Stimulated activated CD4-positive, alpha-beta T cell treated with anti-CD3 and anti-CD28 coated beads, Interleukin-1b, Interleukin-23, amount 100 ng/mL, for 1 hour (primary cell): ENCODE measurements at places on chromosomes 5 and 9.
A peak's percentile ranks its signal among the peaks of the same experiment; 100 is the strongest.

GRCh38 chr9:100990605-100991381, 37.7 kb upstream of the PLPPR1 start:
- no peak for DNase-seq

GRCh38 chr9:86966852-86967511, 19.7 kb upstream of the GAS1 start:
- no peak for DNase-seq

DNA sequence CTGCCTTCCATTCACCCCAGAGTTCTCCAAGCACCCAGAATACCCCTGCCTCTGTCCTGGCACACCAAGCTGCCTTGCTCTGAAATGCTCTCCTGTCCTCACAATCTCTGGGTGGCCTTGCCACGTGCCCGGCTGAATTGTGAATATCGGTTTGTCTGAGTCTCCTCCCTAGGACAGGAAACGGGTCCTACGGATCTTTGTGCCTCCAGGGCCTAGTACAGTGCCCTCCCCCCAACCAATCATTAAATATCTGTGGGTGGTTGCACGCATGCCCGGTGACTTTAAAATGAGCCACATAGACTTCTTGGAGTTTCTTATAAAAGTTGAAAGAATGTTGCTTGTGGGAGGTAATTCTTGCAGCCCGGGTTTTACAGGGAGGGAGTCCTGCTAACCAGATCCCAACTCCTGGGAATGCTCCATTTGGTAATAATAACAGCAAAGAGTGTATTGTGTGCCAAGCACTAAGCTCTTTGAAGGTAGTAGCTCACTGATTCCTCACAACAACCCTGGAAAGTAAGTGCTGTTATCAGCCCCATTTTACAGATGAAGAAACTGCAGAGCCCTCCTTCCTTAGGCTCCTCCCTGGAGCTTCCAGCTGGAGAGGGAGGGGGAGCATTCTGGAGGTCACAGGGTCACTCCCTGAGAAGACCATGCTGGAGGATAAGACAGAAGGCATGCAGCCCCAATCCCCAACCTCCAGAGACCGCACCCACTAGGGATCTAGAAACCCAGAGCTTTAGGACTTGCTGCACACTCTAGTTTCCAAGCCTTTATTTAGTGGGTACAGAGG, 23.4 kb downstream of the URM1 start:
- no peak for DNase-seq

GRCh38 chr5:36237751-36238150, 4.0 kb downstream of the NADK2 start:
- no peak for DNase-seq

- no peak for DNase-seq
These were observed 128.4 kb downstream of the DNAH5 start for GRCh38 chr5:13816126-13816525.

DNA sequence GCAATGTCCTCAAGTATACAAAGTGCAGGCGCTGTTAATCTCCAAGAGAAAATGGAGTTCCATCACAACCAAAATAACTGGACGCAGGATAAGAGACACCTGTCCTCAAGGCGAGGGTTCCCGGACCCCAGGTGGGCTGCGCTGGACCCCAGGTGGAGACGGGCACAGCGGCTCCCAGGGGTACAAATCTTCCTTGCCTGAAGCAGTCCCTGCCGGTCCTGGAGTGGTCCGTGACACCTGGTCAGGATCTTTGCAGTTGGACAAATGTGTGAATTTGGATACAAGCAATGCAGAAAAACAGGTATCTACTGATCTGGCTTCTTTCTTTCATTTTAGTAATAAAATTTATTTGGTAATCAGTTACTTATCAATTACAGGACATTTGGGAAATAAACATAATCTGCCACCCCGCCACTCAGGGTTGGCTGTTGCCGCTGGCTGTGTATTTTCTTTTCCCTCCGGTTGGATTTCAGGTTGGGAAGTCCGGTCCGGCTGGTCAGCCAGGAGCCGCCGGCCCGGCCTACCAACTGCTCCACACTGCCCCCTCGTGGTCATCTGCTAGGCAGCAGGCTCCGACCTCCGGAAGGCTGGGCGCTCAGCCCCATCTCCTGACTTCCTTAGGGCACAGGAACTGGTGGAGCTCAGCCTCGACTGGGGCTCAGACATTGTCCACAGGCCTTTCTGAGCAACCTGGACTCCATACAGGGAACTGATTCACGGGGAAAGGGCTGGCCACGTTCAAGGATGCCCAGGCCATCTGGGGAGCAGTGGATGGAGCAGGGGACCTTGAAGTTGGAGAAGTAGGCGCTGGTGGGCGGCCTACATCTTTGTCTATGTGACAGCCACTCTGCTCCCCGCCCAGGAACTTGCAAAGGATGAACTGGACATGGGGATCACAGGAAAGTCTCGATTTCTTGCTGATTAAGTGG, 43.4 kb downstream of the NXNL2 start:
- peak; percentile 11 for DNase-seq

DNA sequence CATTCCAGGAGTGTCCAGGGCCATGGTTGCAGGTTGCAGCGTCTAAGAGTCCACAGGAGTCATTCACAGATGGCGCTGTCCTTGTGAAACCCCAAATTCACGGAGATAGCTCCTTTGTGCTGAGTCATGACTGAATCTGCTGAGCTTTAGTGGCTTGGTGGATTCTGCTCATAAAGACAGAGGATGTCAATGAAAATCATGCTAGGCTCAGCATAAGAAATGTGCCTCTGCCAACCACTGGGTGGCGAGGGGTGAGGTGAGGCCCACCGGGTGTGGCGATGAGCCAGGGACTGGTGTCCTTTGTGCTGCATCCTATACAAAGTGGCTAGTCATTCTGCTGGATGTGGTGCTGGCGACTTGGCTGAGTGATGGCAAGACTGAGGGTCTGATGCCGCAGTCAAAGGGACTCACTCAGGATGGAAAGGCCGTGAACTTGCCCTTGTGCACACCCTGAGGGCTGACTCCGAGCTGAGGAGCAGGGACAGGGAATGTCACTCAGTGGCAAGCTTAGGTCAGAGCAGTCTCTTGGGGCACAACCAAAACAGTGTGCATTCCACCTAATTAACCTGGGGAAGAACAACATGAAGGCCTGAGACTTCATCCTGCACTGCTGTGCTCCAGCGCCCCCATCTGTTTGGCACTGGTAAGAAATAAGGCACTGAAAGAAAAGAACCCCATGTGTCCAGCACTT, 71.5 kb downstream of the DAP start:
- no peak for DNase-seq

DNA sequence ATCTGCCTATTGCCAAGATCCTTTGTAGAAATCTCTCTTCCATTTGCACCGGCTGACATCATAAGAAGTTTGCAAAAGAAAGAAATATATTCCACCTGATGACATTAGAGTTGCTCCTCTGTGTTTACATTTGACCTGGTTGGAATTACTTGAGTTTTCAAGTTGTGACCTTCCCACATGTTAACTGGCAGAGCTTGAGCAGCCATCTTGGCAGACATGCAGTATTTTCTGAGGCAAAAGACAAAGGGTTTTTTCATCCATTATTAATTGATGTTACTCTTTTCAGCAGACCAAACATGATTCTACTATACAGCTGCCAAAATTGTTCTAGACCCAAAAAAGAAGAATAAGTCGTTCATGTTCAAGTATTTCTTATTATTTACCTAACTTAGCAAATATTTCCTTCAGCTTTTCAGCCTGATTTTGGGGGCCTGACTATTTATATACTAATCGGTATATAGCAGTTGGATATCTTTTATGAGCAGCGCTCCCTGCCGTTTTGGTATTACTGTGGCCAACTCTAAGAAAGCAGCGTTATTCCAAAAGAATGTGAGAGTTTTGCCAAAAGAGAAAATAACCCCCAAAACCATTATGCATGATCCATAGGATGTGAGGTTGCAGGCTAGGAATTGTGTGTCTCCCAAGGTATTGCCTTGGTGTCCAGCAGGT, 212.9 kb downstream of the PBX3 start:
- DNase-seq = no peak

GRCh38 chr9:130576176-130576575, 3.2 kb upstream of the FUBP3 start:
- no peak for DNase-seq

- no peak for DNase-seq
These were observed 139.6 kb downstream of the GLIS3 start for GRCh38 chr9:4160249-4160648.

GRCh38 chr5:159671886-159672285, 244.4 kb upstream of the ADRA1B start:
- no peak for DNase-seq

GRCh38 chr5:90144625-90145327, 264.8 kb downstream of the CETN3 start:
- DNase-seq = no peak

DNA sequence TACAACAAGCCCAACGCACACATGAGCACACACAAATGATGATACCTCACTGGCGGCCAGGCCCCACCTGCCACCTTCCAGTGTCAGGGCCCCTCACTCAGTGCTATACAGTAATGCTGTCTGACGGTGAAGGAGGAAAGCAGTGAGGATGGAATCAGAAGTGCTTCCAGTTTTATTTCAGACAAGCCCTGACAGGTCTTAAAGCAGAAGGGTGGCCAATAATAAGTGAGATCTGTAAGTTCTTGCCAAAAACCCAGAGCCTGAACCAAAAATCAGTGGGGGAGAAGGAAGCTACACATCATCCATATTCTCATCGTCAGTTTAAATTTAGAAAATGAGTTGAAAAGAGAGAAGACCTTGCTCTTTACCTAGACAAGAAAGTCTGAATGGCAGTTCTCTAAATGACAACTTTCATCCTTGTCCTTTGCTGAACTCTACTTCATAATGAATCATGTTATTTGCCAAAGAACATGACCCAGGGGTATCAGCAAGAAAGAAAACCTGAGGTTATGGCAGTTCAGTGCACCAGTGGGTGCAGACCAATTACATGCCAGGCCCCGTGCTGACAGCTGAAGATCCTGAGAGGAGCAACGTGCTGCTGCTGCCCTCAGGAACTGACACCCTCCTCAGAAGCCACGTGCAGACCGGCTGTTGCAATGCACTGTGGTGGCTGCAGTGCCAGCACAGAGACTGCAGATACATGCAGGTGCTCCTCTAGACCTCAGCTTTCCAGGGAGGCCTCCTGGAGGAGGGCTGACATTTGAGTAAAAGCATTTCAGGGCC, 118.7 kb downstream of the DROSHA start:
- no peak for DNase-seq

- DNase-seq = no peak
These were observed 1.4 kb downstream of the LIX1 start for GRCh38 chr5:97141031-97141430.
